ENCODE measurements at places on chromosomes 7 and 10.

DNA sequence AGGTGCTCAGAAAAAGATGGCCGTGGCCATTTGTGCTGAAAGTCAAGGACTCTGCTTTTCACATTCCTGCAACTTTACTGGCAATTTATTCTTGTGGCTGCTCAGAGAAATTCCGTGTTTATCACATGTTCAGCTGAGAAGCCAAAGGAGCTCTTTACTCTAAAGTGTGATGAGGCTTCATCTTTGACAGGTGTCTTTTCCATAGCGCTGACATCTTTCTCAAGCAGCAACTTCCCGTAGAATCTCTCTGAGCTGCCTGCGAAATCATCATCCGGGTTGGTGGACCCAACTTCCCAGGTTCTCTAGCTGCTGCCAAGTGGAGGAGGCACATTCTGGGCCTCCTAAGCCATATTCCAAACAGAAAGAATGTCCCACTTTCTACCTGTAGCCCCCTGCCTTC, 16.9 kb upstream of the NPS start:
- DNase-seq: no peak

DNA sequence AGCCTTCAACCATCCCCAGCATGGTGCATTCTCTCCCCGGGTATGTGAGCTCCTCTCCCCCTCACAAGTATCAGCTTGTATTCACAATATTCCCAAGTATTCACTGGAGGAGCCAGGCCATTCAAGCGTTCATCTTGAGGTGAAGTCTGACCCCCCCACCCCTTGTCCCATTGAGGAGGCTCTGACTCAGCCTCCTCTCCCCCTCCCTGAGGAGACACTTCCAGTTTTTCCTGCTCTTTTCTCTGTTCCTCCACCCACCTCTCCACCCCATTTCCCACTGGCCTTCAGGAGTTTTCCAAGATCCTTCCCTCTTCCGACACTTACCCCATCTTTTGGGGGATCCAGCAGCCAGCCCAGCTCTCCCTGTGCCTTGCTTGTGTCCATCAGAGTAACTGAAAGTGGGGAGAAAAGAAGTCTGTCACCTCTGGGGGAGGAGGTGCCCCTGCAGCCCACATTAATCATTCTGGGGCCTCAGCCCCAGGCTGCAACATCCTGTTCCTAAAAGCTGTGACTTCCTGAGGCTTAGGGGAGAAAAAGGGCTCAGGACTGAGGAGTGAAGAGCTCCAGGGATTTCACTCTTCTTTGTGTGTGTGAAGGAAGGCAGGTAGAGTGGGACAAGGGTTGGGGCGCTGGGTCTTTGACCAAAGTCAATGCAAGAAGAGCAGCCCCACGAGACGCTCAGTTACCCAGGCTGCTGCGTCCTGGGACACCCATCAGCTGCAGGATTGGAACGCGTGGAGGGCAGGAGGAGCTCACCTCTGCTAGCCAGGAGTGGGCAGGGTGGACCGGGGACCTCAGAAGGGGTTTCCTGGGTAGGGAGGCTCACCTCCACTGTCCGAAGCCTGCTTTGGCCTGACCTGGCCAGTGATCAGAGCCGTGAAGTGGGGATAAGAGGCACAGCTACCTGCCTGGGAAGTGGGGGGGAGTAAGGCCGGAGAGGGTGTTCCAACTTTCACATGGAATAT, 1.1 kb downstream of the EPHA1 start:
- DNase-seq: no peak

- no peak for DNase-seq
Observed at GRCh38 chr10:17326377-17326776, 98.3 kb downstream of the VIM start.

DNA sequence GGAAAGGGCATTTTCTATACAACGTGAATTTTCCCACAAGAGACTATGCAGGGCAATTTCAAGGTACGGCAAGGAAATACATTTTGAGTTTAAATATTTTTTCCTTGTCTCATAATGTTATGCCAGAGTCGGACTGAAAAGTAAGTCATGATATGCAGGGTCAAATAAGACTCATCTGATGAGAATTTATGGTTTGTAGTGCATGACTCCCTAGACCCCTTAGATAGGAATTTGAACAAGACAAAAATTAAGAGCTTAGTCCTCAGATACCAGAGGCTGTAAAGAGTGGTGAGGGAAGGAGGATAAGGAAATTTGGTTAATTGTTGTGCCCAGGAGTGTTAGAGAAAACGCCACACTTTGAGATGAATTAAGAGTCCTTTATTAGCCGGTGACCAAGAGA, 616.6 kb downstream of the XPNPEP1 start:
- DNase-seq: no peak

DNA sequence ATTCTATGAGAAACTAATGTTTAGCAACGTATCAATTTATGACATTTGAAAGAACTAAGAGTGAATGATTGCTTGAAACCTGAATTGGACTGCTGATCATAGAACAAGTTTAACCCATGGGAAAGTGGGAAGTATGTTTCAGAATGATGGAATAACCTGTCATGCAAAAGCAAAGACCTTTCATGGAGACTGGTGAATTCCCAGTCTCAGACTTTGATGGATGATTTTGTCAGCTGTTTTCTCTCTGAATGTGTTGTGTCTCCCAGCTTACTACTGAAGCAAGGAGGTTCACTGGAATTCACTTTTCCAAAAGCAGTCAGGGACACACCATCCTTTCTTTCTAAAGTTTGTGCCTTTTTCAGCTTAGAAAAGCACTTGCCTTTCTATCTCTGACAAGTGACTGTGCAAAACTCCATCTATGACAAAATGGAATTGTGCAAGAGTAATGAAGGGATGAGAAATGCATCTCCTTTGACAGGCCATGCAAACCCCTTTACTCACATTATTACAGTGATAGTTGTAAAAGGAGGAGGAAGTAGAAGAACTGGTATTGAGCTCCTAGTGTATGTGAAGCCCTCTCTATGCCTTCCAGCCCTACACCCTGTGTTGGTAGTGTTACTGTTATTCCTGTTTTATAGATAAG, 176.1 kb downstream of the PRKG1 start:
- no peak for DNase-seq

GRCh38 chr7:146655928-146656797, 539.6 kb downstream of the CNTNAP2 start:
- DNase-seq: no peak

DNA sequence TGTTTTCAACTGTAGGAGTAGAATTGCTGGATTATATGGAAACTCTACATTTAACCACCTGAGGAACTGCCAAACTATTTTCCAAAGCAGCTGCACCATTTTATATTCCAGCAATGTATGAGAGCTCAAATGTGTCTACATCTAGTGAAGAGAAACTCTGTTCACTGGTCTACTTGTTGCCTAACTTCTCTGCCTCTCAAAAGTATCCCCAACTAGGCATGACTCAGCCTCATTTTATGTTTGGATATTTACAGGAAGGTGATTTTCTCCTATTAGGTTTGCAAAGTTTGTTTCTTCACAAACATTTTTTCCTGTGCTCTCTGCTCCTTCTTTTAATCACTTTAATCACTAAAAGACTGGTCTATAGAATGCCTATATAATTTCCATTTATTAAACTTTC, 37.1 kb upstream of the SRI start:
- no peak for DNase-seq

DNA sequence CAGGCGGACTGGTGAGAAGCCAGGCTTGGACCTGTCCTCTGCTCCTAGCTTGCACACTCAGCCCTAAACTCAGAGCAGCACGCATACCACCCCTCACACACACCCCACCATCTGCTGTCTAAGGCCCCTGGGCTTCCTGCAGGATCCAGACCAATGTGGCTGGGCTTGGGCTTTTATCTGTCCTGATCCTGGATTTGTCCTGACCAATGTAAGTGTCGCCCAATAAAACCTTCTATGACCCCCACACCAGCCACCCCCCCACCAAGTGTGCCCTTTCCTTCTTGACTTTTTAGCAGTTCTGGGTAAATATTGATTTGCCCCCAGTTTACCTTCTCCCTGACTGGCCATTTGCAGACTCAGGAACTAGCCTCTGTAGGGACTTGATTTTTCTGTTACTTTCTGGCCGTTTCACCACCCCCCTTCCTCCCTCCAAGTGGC, 1.7 kb upstream of the HOXA13 start:
- no peak for DNase-seq

DNA sequence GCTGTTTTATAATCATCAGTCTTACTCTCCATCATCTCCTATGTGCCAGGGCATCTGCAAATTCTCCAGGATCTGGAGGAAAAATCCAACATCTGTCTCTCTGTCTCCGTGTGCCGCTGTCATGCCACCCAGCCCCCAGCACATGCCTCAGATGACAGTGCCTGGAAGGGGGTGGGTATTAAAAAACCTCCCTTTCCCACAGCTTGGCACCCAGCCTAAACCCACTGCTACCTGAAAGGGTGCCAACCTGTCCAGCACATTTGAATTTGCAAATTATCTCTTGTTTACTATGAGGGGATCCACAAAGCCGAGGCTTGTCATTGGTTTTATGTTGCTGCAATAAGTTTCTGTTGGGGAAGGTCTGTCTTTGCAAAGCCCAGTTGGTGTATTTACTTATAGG, 73.1 kb downstream of the EMX2 start:
- DNase-seq: no peak

DNA sequence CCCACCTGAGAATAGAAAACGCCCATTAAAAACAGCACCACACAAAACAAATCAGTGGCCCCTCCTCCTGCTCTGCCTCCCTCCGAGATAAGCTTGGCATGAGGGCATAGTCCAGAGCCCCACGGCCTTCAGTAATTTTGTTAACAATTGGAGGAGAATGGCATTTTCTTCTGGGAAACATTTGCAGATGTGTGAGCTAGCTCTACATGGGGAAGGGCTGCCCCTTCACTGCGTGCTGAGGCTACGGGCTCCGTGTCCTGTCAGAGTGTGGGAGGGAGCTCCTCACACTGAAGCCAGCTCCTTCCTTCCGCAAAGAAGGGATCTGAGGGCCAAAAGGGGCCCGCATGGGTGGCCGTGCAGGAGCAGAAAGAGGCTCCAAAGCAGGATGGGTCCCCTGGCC, 15.2 kb downstream of the GRK5 start:
- no peak for DNase-seq

DNA sequence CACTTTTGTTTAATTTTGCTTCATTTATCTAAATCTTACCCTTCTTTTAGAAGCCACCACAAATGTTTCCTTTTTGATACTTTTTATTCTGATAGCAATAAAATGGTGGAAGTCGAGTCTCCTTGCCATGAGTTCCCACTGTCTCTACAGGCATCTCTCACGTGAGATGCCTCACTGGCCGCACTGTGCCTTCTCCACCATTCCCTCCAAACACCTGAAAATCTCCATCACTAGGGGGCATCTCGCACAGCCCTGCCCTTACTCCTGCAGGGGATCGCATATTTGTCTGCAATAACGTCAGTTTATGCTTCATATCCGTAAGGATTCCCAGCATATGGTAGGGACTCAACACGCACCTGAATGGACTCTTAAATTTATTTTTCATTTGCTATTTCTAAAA, 56.3 kb upstream of the NCAPG2 start:
- no peak for DNase-seq

- DNase-seq: no peak
Observed at GRCh38 chr10:91493313-91493712, 83.2 kb downstream of the HECTD2 start.

- DNase-seq: no peak
Observed at GRCh38 chr7:159130199-159130775, 14.4 kb downstream of the VIPR2 start.

- DNase-seq: no peak
Observed at GRCh38 chr10:98351831-98352402, 63.1 kb downstream of the PYROXD2 start.

- DNase-seq: no peak
Observed at GRCh38 chr10:60312818-60313588, 76.7 kb downstream of the ANK3 start.

GRCh38 chr10:77168861-77169260, 468.7 kb downstream of the KCNMA1 start:
- no peak for DNase-seq

DNA sequence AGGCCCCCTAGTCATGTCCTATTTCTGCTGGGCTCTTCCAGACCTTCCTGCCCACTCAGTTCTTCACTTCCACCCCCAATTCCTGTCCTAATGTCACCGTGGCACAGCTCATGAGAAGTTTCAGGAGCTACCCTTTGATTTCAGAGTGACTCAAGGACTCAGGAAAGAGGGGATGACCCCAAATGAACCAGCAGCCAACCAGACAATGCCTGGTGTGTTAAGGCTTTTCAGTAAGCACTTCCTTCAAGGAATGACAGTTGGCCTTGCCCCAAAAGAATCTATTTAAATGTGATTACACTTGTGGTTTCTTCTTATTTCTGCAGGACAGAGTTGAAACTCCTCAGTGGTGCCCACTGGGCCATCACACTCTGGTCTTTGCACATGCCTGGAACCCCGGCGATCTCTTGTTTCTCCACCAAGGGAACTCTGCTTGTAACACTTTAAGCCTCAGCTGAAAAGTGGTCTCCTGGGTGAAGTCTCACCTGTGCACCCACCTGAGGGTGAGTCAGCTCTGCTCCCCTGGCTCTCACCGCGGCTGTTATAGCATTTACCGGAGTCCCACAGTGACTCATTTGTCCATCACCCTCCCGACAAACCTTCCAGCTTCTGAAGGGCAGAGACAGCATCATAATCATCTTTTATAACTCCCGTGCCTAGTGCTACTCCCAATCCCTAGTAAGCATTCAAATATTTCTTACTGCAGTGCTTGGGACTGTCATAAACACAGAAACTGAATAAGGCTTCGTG, 123.0 kb upstream of the SVIL start:
- DNase-seq: no peak

GRCh38 chr10:59206204-59206720, 29.8 kb downstream of the PHYHIPL start:
- no peak for DNase-seq

GRCh38 chr10:115654961-115655360, 561.8 kb downstream of the ATRNL1 start:
- DNase-seq: no peak

- no peak for DNase-seq
Observed at GRCh38 chr10:102141583-102142107, 8.8 kb downstream of the PPRC1 start.

DNA sequence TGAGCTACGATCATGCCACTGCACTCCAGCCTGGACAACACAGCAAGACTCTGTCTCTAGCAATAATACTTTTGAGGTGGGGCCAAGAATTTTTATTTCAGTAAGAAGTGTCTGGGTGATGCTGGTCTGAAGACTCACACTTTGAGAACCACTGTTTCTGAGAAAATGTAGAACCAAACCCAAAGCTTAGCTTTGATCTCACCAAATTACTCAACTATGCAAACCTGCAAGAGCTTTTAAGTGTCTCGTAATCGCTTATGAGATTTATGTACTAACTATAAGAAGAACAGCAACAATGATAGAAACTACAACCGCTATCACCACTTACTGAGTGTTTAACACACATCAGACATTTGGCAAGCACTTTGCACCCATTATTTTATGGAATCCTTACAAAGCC, 29.5 kb downstream of the APBB1IP start:
- DNase-seq: no peak

All from AG04450 (cell line).